RWPE1 (cell line): ENCODE measurements at places on chromosomes 16 and 17.
A peak's percentile ranks its signal among the peaks of the same experiment; 100 is the strongest.

DNA sequence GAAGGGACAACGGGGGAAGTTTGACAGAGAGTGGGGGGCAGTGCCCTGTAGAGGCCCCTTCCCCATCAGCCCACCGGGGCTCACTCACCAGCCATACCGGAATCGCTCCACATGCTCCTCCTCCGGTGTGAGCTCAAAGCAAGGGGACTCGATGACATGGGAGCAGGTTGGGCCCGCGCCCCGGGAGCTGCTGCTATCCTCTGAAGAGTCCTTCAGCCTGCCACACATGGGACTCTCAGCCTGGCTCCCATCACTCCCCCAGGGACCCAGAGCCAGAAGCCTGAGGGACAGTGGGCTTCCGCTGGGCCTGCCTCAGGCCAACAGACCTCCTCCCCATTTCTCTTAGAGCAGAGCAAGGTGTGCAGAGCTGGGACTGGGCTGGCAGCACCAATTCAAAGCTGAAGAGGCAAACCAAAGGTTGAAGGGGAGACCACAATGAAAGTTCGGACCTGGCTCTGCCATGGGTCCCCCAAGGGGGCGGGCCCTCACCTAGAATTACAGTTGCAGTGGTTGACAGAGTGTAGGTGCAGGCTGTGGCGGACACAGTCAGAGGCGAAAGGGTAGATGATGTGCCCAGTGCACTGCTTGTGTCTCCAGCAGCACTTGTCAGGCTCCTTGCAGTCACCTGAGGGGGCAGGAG is 7.3 kb downstream of the PROCA1 start:
- no peak for DNase-seq

DNA sequence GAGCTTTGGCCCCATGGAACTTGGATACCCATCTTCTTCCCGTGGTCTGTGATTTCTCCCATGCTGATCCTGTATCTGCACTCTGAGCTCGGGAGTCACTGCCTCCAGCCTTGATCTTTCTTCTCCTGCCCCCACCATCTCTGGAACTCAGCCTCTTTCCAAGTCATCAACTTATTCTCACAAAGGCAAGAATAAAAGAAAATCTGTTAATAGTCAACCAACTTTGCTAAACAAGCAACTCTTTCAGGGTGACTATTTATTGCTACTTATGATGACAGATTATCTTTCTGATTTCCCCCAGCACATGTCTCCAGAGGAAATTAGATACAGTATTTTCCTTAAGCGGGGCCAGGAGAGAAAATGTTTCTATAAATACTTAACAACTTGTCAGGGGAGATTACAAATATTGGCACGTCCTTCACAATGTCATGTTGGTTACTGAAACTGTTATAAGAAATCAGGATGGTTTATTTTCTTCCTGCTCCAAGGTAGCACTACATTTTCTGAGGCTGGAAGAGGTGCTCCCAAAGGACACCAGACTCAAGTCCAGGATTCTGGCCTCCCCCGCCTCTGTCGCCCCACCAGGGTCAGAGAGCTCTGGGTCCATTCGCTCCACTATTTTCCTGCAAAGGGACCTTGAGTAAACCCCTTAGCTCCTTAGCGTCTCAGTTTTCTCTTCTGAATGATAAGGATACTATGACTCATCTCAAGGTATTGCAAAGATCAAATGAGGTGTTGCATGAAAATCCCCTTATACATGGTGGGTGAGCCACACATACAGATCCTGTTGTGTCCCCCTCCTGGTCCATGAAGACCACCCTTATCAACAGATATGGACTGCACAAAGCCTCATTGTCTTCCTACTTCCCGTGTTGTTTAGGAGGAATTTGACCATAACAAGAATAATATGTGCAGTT is 205.2 kb upstream of the WSCD1 start:
- no peak for DNase-seq

- DNase-seq: peak; percentile 16
Observed at GRCh38 chr16:58393138-58393504, 850 bp downstream of the GINS3 start.

GRCh38 chr17:13320046-13320785 is 281.5 kb downstream of the HS3ST3A1 start:
- DNase-seq: no peak

DNA sequence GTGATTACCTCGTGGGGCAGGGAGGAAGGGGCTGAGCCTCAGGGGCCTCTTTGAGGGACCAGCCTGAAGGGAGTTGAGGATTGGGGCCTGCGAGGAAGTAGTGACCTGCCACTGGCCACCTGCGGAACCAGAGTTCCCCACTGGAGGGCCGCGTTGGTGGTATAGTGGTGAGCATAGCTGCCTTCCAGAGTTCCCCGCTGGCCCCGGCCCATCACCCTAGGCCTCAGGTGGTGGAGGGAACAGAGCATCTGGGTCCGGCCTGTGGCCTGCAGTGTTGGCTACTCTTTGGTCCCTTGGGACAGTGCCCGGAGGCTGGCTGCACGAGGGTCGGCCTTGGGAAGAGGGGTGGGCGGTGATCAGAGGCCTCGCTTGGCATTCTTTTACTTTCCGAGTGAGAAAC is 20.5 kb downstream of the MGAT5B start:
- DNase-seq: no peak

GRCh38 chr17:19502517-19502916 is 31.1 kb upstream of the SLC47A1 start:
- DNase-seq: no peak

DNA sequence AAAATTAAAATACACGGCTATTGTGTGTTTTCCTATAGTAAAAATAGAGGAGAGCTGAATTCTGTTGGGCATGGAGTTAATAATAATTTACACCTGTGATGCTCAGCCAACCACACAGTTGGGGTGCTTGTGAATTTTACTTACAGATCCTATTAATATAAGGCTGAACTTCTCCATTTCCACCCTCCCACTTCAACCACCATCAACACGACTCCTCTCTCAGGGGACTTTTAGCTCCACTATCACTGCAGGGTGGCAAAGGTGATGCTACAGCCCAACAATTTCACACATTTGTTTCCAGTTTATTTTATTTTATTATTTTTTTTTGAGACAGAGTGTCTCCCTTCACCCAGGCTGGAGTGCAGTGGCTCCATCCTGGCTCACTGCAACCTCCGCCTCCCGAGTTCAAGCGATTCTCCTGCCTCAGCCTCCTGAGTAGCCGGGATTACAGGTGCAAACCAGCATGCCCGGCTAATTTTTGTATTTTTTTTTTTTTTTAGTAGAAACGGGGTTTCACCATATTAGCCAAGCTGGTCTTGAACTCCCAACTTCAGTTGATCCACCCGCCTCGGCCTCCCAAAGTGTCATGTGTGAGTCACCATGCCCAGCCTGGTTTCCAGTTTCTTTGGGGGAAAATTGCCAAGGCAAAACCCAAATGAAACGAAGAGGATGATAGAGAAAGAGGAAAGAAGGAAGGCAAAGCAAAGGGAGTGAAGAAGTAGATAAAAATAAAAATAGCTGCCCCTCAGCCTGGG is 57.9 kb downstream of the GNA13 start:
- DNase-seq: no peak

DNA sequence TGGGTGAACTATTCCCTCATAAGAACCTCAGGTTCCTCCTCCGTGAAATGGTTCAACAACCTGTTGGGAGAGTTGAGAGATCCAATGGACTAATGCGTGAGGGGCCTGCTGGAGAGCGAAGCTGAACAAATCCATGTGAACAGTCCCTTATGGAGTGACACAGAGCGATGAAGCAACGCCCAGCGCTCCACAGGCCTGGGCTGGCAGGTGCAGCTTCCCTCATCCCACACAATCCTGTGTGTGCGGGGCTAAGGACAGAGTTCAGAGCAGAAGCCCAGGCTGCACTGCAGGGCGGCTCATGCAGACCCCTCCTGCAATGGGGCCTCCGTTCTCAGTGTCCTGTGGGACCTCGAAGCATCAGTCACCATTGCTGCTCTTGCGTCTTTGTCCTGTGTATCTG is 90.4 kb downstream of the KCNJ12 start:
- no peak for DNase-seq

- no peak for DNase-seq
Observed at GRCh38 chr16:85978291-85978775, 79.4 kb downstream of the IRF8 start.

GRCh38 chr17:15490634-15491261 is 23.3 kb upstream of the CDRT4 start:
- no peak for DNase-seq

- no peak for DNase-seq
Observed at GRCh38 chr17:66354472-66354871, 52.1 kb downstream of the PRKCA start.

DNA sequence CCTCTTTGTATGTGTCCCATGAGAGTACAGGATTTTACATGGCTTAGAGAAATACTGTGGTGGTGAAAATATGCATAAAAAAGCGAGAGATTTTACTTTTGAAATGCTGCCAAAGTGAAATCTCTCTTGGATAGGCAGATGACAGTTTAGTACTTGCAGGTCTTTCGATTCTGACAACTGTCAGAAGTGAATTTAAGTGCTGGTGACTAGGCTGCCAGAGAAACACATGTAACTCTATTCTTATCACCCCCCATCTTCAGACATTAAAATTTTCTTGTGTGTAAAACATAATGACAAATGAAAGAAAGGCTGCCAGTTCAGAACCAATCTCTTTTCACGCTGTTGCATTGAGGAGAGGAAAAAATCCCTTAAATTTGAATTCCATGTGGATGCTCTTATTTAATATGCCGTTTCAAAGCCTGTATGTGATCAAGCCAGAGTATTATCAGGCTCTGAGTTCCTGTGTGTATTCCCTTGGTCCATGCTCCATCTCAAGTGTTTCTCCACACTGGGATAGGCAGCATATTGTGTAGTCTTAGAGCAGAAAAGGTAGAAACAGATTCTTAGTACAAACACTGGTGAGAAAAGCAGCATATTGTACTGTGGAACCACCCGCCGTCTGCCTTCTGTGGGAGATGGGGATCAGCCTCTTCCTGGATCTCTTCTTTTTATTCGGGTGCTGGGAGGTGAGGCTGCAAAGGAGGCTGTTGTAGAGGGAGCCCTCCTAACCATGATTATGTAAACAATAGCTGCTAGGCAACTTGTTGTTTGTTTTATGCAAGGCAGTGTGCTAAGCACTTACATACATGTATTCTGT is 291.3 kb downstream of the WWOX start:
- DNase-seq: no peak

DNA sequence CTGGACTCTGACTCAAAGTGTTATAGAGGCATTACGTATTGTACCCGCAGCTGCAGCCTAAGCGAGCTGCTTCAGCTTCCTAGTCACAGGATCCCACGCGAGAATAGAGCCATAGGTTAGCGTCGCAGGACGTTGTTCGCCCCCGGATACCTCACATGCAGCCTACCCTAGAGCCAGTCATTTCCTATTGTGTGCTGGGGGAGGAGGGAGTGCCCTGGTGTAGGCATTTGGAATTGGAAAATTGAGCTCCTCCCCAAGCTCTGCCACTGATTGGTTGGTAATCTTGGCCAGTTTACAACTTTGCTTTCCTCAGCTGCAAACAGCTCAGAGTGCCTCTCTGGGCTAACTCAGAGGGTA is 530 bp downstream of the NAA60 start:
- peak; percentile 68 for DNase-seq

DNA sequence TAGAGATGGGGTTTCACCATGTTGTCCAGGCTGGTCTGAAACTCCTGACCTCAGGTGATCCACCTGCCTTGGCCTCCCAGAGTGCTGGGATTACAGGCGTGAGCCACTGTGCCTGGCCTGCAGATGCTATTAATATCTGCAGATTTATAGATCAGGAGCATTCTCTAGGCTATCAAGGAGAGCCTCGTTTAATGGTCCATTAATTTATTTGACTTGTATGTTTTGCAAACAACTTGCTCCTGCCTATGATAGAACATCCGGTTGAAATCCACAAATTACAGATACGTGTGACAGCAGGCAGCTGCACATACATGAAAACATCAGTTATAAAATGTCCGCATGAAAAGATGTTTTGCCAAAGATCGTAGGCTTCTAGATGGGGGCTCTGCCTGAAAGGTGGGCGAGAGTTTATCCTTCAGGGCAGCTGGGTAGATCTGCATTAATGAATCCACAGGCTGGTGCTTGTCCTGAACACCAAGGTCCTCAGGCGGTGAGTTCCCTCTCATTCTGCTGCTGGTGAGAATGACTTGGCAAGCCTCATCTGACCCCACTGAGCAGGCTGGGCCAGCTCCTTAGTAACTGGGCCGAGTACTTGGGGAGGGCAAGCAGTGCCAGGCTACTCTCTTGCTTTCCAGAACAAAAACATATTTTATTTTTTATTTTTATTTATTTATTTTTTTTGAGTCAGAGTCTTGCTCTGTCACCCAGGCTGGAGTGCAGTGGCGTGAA is 37.1 kb upstream of the MGAT5B start:
- no peak for DNase-seq

- peak; percentile 83 for DNase-seq
Observed at GRCh38 chr17:43020789-43021740, 1.1 kb downstream of the VAT1 start.

- no peak for DNase-seq
Observed at GRCh38 chr17:50799582-50799981, 32.3 kb upstream of the ANKRD40CL start.

GRCh38 chr16:85593494-85594221 is 19.5 kb upstream of the GSE1 start:
- no peak for DNase-seq

DNA sequence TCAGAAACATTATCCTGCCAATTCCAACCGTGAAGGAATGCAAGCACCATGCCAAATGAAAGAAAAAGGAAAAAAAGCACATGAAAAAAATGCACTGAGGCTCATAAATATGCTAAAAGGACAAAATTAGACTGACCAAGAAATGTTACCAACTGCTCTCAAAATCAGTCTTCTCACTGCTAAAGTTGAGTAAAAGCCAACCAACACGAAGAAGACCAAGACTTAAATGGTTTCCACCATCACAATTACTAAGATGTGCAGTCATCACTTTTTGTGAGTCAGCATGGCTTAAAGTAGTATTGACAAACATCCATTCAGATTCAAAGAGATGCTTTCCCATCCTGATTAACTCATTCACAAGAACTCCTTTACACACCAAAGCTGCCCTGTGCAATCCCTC is 16.4 kb downstream of the CDYL2 start:
- no peak for DNase-seq

- DNase-seq: peak; percentile 2
Observed at GRCh38 chr16:61952841-61953240, 83.4 kb downstream of the CDH8 start.

- DNase-seq: no peak
Observed at GRCh38 chr17:36609498-36609862, 8.1 kb downstream of the MRM1 start.

DNA sequence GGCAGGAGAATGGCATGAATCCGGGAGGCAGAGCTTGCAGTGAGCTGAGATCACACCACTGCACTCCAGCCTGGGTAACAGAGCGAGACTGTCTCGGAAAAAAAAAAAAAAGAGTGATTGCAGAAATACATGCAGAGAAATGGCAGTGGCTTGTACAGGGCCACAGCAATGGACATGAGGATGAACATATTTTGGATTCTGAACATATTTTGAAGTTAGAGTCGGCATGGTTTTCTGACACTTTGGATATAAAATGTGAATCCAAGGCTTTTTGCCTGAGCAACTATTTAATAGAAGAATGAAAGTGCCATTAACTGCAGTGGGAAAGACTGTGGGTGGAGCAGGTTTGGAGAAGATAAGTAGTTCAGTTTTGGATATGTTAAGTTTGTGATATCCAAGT is 35.8 kb downstream of the CPD start:
- no peak for DNase-seq
